ENCODE measurements at places on chromosomes 16 and 17.

- DNase-seq: no peak
Measured at GRCh38 chr17:61485067-61485775, 33.0 kb downstream of the TBX4 start.

DNA sequence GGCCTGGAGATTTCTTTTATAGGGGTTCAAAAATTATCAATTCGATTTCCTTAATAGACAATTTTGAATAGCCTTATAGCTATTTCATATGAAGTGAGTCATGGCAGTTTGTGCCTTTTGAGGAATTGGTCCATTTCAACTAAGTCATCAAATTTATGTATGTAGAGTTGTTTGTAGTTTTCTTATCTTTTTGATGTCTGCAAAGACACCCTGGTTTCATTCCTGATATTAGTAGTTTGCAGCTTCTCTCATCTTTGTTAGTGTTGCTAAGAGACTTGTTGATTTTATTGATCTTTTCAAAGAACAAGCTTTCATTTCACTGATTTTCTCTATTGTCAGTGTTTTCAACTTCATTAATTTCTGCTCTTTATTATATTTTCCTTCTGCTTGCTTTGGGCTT lies 44.2 kb downstream of the N4BP1 start:
- no peak for DNase-seq

- no peak for DNase-seq
Measured at GRCh38 chr16:54007504-54007903, 279.1 kb downstream of the IRX3 start.

DNA sequence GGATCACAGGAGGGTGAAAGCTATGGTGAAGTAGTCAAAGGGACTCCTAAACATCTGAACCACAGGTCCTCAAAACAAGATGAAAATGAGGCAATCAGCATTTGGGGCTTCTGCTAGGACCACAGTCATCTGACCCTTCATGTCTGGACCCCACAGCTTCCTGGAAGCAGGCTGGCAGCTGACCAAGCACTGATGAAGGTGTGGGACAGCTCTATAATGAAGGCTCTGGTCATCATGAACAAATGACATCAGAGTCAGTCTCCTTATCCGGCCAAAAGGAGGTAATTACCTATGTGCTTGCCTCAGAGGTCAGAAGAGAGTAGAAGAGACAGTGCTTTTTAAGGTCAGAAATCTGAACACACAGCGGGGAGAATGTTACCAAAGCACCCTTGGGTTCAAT lies 101.2 kb upstream of the GNAO1 start:
- no peak for DNase-seq

DNA sequence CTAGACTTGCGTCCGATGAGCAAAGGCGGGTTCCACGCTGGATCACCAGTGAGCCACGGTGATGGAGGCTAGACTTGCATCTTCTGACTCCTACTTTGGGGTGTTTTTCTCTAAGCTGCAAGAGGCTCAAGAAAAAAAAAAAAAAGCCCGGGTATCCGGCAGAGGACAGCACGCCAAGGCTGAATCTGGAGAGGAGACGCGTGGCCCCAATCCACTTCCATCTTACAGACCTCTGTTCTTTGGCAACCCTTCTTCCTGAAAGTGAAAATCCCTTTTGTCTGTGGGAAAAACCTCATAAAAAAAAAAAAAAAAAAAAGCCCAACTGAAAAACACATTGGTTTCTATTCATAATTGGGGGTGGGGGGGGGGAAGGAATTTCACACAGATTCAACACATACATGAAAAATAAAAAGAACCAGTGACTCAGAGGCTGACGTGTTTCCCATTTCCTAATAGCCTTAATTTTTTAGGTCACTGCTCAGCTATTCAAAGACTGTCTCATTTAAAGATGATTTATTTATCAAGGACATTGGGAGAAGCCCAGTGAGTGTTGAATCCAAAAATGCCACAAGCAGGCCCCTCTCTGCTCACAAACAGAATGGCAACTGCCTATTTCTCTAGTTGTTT lies 258.3 kb downstream of the FOXL1 start:
- no peak for DNase-seq

DNA sequence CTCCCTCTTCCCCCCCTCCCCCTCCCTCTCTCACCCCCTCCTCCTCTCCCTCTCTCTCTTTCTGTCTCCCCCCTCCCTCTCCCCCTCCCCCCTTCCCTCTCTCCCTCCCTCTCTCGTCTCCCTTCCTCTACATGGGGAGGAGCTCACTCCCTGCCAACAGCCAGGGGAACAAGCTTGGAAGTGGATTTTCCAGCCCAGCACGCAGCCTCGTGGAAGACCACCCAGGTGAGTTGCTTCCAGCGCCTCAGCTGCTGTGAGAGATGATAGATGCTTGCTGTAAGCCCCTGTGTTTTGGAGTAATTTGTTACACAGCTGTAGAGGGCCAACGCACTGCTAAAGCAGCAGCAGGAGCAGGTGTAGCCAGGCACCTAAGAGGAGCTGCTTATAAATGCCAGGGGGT lies 20.8 kb downstream of the ACTG1 start:
- DNase-seq: no peak

GRCh38 chr16:77057161-77057774 lies 133.7 kb upstream of the MON1B start:
- no peak for DNase-seq

DNA sequence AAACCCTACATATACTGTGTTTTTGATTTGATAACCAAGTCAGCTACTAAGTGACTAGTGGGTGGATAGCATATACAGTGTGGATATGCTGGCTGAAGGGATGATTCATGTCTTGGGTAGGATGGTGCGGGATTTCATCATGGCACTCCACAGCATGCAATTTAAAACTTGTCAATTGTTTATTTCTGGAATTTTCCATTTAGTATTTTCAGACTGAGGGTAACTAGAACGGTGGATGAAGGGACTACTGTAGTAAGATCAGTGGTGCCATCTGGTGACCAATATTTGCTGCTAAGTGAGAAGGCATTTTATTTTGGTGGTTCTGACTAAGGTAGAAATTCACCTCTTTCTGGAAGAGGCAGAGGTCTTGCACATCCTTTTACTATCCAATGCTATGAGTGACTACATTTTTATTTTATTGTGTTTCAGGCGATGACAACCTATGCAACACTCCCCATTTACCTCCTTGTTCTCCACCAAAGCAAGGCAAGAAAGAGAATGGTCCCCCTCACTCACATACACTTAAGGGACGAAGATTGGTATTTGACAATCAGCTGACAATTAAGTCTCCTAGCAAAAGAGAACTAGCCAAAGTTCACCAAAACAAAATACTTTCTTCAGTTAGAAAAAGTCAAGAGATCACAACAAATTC lies 3.1 kb downstream of the CDC6 start:
- no peak for DNase-seq
